Choroid plexus epithelial cell (primary cell): ENCODE measurements at places on chromosomes 2 and 18.
A peak's percentile ranks its signal among the peaks of the same experiment; 100 is the strongest.

DNA sequence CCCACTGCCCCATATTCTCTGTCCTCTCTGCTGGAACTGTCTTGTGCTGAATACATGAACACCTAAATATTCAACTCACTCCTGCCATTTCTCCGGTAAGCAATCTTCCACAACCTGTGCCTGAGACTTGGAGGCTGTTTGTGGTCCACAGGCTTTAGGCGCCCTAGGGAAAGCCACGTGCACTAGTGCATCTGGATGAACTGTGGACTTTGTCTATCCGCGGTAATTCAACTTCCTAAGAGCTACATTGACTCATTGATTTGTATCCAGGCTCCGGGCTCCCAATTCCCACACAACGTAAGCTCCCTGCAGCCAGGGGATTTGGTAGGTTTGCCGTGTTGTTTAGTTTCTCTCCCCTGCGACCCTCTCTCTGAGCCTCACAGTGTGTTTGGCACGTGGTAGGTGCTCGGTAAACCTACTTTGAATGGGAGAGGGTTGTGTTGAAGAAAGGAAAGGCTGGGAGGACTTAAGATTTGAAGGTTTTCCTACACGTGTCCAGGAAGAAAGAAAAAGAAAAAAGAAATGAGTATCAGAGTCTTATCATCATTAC, 718.2 kb downstream of the DPP10 start:
- DNase-seq: no peak

GRCh38 chr2:106108351-106108750, 85.8 kb downstream of the UXS1 start:
- DNase-seq: peak; percentile 83

- no peak for DNase-seq
These were observed 13.2 kb upstream of the SULT1C3 start for GRCh38 chr2:108226564-108226963.

GRCh38 chr2:215618145-215618544, 182.3 kb upstream of the FN1 start:
- DNase-seq: no peak

DNA sequence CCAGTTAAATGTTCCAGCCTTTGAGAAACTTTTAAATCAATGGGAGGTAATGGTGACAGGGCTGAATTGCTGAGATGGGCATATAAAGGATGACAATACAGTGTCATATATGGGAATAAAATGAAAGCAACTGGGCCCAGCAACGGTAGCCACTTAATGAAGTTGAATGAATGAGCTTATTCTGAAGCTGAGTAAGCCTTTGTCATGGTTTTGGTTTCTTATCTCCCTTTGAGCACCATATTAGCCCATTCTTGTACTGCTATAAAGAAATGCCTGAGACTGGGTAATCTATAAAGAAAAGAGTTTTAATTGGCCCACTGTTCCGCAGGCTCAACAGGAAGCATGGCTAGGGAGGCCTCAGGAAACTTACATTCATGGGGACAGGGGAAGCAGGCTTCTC, 3.5 kb upstream of the THUMPD2 start:
- no peak for DNase-seq

- DNase-seq: no peak
These were observed 649 bp upstream of the GPBAR1 start for GRCh38 chr2:218260166-218260565.

- peak; percentile 25 for DNase-seq
These were observed 76.2 kb downstream of the AAK1 start for GRCh38 chr2:69567157-69567908.

DNA sequence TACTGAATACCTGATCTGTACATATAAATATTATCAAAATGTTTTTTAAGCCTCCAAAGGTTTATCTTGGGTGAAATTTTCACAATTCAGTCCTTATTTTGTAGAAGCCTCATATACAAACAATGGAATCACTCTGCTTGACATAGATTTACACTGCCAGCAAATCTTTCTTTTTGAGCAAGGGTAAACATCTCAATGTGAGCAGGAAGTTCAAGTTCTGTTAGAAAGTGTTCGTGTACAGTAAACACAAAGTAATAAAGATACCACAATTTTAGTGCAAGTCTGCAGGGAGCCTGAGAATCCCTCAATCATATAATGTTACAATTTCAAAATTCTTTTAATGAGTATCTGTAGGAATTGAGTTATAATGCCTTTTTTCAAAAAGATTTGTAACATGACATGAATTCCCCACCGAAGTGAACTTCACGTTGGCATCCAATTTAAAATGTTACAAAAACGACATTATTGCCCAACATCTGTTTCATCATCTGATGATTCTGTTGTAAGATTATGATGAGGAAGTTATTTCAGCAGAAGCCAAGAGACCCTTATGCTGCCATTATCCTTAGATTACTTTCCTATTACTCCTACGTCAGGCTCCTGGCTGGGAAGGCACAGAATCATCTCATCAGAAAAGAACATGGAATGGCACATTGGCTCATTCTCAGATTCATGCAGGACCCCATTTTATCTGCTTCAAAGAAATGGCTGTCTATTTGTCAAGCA, 283.9 kb upstream of the ACVR2A start:
- DNase-seq: no peak

DNA sequence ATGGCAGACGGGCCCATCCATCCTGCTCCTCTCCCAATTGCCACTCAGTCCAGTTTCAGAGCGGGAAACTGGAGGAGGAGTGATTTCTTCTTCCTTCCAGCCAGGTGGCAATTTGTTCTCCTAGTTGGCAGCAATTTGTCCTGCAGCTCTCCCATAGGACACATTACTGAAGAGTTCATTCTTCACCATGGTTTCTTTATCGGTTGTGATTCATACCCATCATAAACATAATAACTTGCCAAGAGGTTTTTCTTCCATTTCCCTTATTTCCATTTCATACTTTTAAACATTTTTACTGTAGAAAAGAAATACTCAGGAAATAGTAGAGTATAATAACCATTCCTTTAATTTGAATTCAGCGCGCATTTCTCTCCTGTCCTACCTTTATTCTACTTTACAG, 377.9 kb upstream of the RAB12 start:
- no peak for DNase-seq

DNA sequence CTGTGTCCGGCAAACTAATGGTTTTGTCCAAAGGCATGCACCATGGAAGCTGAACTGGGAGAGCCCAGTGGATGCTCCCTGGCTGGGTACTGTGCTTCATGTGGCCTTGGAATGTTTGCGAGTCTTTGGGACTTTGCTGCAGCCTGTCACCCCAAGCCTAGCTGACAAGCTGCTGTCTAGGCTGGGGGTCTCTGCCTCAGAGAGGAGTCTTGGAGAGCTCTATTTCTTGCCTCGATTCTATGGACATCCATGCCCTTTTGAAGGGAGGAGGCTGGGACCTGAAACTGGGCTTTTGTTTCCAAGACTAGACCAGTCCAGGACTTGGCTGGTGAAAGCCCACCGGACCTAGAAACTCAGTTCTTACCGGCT, 1.7 kb downstream of the MARS2 start:
- DNase-seq: no peak

- DNase-seq: no peak
These were observed 911 bp upstream of the PTPRM start for GRCh38 chr18:7566244-7566566.

DNA sequence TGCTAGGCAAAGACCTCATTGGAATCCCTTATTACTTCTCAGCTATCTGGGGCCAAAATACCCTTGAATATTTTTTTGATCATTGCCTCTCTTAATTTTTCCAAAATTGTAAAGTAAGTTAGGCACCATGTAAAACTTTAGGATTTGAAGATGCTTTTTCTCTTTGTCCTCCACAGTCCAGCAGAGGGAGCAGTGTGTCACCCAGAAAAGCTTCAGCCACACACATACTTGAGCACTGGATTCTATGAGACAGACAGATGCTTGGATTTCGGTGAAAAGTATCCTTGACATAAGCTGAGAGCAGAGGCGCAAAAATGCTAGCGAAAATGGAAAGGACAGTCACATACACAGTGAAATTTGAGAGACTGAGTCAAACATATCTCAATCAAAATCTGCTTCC, 74.7 kb upstream of the KCNJ3 start:
- peak; percentile 20 for DNase-seq

- DNase-seq: no peak
These were observed 103.9 kb downstream of the RTN4 start for GRCh38 chr2:54946220-54946805.

DNA sequence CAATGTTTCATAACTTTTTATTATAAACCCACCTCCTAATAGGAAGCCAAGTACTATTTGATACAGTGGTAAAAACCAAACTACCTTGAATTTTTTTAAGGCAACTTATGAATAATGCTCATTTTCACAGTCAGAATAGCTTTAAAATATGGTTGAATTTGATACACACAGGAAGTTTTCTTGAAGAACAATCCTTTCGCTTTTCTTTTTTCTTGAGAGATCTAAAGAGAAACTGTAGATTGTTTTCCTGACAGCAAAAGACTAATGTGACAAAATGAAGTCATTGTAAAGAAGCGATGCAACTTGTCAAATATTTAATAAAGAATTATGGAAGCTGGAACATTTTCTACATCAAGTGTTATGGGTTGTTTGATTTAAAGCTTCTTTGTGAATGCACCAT, 227.7 kb downstream of the ALPK2 start:
- no peak for DNase-seq

GRCh38 chr2:167475791-167476190, 587.5 kb downstream of the XIRP2 start:
- no peak for DNase-seq

DNA sequence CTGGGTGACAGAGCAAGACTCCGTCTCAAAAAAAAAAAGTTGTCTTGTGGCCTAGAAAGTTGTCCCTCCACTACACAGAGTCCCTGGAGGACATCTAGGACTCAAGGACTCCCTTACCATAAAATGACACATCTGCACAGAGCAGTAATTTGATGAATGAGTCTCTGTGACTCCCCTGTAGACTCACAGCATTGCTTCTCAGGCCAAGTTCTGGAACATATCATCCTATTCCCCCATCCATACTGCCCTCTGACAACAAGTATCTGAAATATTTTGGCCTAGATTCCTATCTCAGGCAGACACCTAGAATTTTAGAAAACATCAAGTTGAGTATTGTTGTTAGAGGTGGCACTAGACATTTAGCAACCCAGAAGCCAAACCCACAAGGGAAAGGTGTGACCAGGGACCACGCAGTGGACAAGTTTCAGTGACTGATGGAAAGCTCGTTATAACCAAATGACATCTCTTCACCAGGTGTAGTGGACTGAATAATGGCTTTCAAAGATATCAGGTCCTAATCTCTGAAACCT, 97.9 kb upstream of the ATP8B1 start:
- DNase-seq: no peak

DNA sequence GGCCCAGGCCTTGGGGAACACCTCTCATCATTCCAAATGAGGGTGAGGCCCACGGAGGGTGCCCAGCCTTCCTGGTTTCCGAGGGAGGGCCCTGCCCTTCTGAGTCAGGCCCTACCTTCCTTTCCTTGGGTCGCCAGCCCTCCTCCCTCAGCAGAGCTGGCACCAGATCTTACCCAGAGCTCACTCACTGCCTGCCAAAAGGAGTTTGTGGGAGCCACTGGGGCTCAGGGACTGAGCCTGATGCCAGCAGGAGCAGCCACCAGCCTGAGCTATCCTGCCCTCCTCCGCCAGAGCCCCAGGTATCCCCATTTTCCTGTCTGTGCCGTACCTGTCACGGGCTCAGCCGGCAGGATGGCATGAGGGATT, 64.1 kb downstream of the NRP2 start:
- no peak for DNase-seq
